ENCODE measurements at places on chromosomes 12 and 14.

GRCh38 chr12:116916714-116917114, 6.0 kb downstream of the FBXW8 start:
- DNase-seq: no peak

DNA sequence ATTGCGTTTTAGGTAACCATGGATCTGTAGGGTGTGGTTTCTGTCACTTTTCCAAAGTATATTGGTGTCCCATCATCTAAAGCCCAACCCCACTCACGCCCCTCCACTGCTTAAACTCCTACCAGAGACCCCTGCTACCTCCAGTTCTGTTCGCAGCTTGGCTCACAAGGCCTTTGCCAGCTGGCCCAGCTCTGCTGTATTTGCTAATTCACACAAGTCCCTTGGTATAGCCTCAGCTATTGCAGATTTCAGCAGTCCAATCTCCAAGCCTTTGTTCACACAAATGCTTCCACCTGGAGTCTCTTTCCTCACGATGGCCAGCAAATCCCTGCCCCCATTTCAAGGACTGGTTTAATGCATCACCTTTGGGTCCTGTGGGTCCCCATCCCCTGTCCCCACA, 24.2 kb downstream of the ISCA2 start:
- no peak for DNase-seq

DNA sequence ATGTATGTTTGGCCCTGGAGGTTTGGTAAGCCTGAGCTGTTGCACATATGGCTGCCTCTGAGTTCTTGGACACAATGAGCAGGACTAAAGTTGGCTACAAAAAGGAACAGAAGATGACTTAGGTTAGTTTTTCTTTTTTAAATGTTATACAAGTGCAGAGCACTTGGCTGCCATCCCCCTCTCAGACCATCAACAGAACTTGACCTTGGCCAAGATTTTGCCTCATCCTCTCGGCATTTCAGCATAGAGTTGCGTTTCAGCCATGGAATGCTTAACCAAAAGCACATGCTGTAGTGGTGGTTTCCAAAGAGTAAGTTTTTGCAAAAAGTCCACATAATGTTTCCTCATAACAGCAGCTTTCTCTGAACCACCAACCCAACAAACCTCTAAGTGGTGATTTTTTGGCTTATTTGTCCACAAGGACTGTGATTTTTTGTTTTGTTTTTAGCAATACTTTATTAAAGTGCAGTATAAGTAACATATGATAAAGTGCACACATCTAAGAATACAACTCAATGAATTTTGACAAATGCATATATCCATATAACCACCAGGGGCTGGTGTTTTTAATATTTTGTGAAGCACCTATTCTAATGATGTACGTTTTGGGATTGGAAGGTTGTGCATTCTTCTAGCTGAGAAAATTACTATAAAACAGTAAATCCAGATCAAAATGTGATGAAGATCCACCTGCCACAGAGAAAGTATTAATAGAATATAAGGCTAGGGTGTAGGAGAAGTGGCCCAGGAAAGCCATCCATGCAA, 12.1 kb upstream of the GALNT16 start:
- DNase-seq: peak; percentile 77

- no peak for DNase-seq
Measured at GRCh38 chr12:102745971-102746600, 171.0 kb downstream of the PAH start.

- DNase-seq: no peak
Measured at GRCh38 chr14:79383475-79383874, 827.8 kb downstream of the DIO2 start.

GRCh38 chr14:47039336-47039735, 387.8 kb upstream of the RPL10L start:
- DNase-seq: no peak

DNA sequence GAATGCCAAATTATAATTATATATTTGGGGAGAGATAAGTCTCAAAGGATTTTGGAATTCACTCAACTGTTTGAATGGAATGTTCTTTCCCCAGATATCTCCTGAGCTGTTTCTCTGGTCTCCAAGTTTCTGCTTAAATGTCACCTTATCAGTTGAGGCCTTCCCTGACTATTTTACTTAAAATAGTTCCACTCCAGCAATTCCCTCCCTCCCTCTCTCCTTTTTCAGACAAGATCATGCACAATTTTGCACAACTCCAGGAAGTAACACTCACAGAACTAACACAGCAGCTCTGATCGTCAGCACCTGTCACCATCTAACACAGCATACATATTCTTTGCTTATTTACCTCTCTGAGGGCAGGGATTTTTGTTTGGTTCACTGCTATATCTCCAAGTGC, 12.5 kb downstream of the BTG1 start:
- DNase-seq: no peak

- no peak for DNase-seq
Measured at GRCh38 chr14:76121089-76121748, 30.5 kb upstream of the GPATCH2L start.

DNA sequence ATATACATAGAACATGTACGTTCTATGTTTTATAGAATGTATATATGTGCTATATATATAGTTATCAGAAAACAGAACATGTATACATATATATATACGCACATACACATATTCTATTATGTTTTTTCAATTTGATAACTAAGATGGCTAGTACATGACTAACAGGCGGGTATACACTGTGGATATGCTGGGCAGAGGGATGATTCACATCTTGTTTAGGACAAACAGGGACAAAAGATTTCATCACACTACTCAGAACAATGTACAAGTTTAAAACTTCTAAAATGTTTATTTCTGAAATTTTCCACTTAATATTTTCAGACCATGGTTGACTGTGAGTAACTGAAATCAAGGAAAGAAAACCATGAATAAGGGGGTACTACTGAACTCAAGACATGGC, 17.4 kb downstream of the TIMELESS start:
- no peak for DNase-seq

- no peak for DNase-seq
Measured at GRCh38 chr14:101123618-101124510, 220.3 kb upstream of the RTL1 start.

GRCh38 chr12:121294151-121294889, 2.2 kb downstream of the CAMKK2 start:
- DNase-seq: no peak

GRCh38 chr14:86357876-86358275, 827.9 kb downstream of the FLRT2 start:
- no peak for DNase-seq

DNA sequence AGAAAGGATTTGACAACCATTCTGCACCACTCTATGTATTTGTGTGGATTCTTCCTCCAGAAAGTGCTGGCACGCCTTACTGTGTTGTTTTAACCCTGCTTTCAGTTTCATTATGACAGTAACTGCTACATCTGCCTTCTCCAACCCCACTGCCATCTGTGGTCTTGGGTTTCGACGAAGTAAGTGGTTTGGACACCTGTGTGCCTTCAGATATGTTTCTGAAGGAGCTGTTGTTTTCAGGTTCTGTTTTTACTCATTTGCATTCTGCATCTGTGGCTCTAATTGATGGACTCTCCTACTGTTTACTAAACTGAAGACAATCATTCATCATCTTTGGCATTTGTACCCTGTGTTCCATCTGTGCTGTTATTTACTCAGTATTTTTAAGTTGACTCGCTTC, 4.1 kb downstream of the TSHR start:
- no peak for DNase-seq

GRCh38 chr12:119669744-119670472, 2.0 kb downstream of the PRKAB1 start:
- DNase-seq: no peak

DNA sequence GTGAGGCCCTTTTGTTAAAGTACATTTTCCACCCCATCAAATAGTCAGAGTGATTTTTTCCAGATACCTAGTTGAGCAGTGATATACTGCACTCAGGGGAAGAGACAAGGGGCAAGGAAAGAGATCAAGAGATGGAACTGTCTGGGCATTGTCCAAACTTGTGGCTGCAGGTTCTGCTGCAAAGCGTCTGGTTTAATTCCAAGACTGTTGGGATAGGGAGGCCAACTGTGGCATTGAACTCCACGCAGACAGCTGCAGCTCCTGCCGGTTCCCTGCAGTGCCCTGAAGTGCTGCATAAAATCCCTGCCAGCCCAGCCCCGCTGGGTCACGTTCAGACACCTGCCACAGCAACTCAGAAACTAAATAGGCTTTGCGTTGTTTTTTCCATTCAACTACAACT, 30.5 kb downstream of the RPH3A start:
- no peak for DNase-seq

DNA sequence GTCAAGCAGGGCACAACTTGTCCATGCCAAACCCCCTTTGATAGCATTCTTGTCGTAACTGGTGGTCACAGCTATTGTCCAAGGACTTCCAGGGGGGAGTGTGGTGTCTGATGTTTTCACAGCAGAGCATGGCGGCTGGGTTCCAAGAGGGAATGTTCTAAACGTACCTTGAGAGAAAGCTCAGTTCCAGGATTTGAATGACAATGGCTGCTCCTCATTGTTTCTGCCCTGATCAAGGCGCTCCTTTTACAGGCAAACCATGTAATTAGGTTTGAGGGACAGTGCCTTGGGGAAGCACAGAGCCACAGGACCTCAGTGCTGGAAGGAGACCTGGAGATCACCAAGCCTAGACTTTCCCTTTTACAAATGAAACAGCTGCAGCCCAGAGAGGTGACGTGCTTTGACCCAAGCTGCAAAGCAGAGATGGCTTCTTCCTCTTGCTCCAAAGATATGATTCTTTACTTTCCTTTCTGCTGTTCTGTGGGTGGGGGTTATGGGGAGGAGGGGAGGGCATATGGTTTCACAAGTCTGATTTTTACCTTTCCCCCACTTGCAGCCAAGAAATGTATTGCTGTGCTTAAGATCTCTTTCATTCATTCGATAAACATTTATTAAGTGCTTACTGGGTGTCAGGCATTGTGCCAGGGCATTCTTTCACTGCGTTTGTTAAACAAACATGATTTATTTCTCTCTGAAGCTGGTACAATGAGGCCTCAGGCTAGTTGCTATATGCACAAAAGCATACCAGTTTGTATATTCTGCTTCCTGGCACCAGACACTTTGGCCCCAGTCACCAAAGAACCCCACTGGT, 172.8 kb downstream of the KTN1 start:
- peak; percentile 34 for DNase-seq

- no peak for DNase-seq
Measured at GRCh38 chr14:69489495-69489894, 5.0 kb downstream of the PLEKHD1 start.

GRCh38 chr12:123532808-123533649, 490 bp downstream of the RILPL1 start:
- no peak for DNase-seq

DNA sequence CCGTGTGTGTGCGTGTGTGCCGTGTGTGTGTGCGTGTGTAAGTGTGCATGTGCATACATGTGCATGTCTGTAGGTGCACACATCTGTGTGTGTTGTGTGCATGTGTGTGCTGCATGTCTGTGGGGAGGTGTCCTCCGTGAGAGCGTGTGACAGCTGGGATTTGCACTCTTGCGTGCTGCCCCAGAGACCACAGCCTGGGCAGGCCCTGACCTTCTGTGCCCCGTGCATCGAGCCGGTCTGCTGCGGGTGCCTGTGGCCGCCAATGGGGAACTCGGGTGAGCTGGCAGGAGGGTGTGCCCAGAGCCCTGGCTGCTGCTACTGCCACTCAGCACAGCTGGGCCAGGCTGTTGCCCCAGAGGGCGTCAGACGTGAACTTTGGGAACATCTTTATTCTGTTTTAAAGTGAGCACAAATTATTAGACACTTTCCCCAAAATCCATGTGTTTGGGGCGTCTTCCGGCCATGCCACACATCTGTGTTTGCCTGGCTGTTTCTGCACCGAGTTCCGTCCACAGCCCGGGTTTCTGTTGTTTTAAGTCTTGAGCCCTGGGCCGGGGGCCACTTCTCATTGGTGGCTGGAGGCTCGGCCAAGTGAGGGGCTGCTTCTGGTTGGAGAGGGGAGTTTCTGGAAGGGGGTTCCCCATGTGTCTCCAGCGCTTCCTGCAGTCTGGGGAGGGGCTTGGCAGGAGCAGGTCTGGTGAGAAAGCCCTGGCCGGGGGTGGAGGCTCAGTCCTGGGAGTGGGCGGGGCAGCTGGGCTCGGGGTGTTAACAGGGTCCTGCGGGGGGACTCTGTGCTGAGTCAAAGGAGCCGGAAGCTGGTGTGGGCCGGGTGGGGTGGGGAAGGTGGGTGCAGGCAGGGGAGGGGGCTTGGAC, 7.6 kb downstream of the CEP170B start:
- no peak for DNase-seq

DNA sequence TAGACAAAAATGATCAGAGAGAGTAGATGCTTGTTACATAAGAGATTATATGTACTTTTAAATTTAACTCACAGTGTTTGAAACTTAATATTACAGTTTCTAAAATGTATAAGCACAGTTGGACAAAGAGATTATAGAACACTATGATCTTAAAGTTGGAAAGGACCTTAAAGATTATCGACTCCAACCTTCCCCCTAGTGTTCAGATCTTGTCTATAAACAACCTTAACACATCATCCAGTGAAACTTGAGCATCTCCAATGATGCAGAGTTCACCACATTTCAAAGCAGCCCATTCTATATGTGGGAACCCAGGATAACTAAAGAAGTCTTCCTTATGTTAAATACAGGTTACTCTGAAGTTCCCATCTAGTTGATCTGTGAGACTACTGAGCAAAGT, 480.8 kb downstream of the RMST start:
- DNase-seq: no peak

DNA sequence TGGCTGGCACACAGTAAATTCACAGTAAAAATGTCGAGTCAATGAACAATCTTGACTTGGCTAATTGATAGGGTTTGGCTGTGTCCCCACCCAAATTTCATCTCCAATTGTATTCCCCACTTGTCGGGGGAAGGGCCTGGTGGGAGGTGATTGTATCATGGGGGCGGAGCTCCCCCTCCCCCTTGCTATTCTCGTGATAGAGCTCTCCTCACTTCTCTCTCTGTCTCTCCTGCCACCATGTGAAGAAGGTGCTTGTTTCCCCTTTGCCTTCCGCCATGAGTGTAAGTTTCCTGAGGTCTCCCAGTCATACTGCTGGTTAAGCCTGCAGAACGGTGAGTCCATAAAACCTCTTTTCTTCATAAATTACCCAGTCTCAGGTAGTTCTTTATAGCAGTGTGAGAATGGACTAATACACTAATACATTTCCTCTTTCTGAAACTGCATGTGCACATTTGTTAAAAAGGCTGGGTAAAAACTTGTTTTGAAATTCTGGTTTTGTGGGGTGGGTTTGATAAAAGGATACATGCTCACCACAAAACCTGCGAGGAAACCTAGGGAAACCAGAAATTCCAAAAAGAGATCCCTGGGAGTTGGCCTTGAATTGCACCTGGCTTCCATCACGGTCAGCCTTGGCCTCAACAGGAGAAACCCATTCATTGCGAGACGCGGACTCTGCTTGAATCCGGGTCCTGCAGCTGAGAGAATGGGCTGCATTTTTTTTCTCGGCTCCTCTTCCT, 16.2 kb upstream of the MYL2 start:
- no peak for DNase-seq

DNA sequence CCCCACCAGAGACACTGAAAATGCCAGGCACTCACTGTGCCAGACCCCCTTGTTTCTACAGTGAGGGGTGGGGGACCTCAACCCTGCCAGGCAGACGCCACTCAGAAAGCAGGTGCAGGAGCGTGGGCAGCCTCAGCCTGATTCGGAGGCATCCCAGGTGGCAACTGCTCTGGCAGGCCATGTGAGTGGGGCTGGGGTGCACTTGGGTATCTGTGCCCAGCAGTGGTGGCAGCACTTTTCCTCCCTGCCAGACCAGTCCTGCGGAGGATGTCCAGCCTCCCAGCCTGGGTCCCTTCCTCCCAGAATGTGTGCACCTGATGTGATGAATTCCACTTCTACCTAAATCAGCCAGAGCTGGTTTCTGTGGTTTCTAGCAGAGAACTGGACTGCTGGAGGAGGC, 13.4 kb upstream of the TTC7B start:
- no peak for DNase-seq

GRCh38 chr12:3019005-3019680, 58.0 kb upstream of the TSPAN9 start:
- DNase-seq: no peak

GRCh38 chr12:27077586-27077985, 4.8 kb downstream of the C12orf71 start:
- DNase-seq: no peak

Measured in fibroblast of skin of left quadriceps (primary cell).